Left ventricle myocardium inferior (tissue), 1 donor: ENCODE measurements at places on chromosomes 1 and 21. TPM values are rescaled to one million over a fixed set of nuclear protein-coding genes. Genes with fewer than 3 reads are reported as not detected.

The MRPL55 gene
- 51.0 TPM for total RNA-seq

The PDC gene
- total RNA-seq: not detected

The NBPF9 gene
- total RNA-seq: 4.1 TPM

The CAMSAP2 gene
- 34.1 TPM for total RNA-seq

The RIMS3 gene
- total RNA-seq: 0.74 TPM

The KCND3 gene
- total RNA-seq: 19.2 TPM

The ASCL5 gene
- total RNA-seq: not detected

The TRIM46 gene
- 0.11 TPM for total RNA-seq

The LENEP gene
- total RNA-seq: not detected

The HTR6 gene
- not detected for total RNA-seq

The HSD11B1 gene
- 4.1 TPM for total RNA-seq

The SLC37A1 gene
- 3.8 TPM for total RNA-seq

The ADGRB2 gene
- total RNA-seq: 12.1 TPM

The PPIAL4G gene
- not detected for total RNA-seq

The FAM43B gene
- 1.9 TPM for total RNA-seq

The NIPAL3 gene
- total RNA-seq: 30.1 TPM

The NEXN gene
- 391 TPM for total RNA-seq

The GNG4 gene
- 0.11 TPM for total RNA-seq

The KCTD3 gene
- total RNA-seq: 11.2 TPM

The FCGR1A gene
- total RNA-seq: 1.2 TPM

The PLEKHA6 gene
- 28.8 TPM for total RNA-seq

The ADAMTS4 gene
- 14.1 TPM for total RNA-seq

The AUNIP gene
- not detected for total RNA-seq

The OR2G6 gene
- total RNA-seq: not detected

The LPAR3 gene
- total RNA-seq: 16.2 TPM

The RUSC1 gene
- 18.0 TPM for total RNA-seq

The OR2L3 gene
- total RNA-seq: not detected

The CACNA1S gene
- total RNA-seq: not detected
